ENCODE measurements at places on chromosomes 12 and 14.

- no peak for DNase-seq
Observed at GRCh38 chr12:112140728-112141127, 15.4 kb downstream of the TRAFD1 start.

- no peak for DNase-seq
Observed at GRCh38 chr14:93049867-93050331, 65.8 kb downstream of the ITPK1 start.

- DNase-seq, result no peak
Observed at GRCh38 chr12:70985850-70986249, 65.3 kb upstream of the PTPRR start.

- no peak for DNase-seq
Observed at GRCh38 chr12:131908092-131909080, 14.0 kb downstream of the ULK1 start.

- DNase-seq, result no peak
Observed at GRCh38 chr12:47097276-47097896, 17.6 kb upstream of the AMIGO2 start.

- DNase-seq, result no peak
Observed at GRCh38 chr12:107635139-107635538, 50.5 kb upstream of the PWP1 start.

- no peak for DNase-seq
Observed at GRCh38 chr14:92135269-92135668, 13.5 kb downstream of the CPSF2 start.
